Activated CD8-positive, alpha-beta T cell treated with anti-CD3 and anti-CD28 coated beads for 36 hours (primary cell): ENCODE measurements at places on chromosomes 6 and 20.
A peak's percentile ranks its signal among the peaks of the same experiment; 100 is the strongest.

DNA sequence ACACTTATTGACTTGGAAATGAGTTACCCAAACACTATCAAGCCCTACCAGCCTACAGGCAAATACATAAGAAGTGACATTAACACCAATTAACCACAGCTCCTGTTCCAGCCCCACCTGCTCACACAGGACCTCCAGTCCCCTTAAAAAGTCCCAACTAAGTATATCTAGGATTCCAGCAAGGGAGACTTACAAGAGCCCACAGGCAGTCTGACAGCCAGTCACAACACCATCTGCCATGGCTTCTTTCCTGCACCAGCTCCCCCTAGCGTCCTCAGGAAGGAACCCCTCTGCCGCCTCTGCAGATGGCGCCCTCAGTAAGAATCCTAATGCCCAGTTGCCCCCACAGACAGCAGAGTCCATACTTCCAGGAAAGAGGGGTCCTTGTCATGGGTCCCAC, 122.1 kb downstream of the HIVEP2 start:
- DNase-seq, result peak; percentile 50

GRCh38 chr6:156031516-156031915, 575.9 kb upstream of the NOX3 start:
- DNase-seq, result no peak

- no peak for DNase-seq
Measured at GRCh38 chr6:79225717-79226599, 8.5 kb downstream of the HMGN3 start.

DNA sequence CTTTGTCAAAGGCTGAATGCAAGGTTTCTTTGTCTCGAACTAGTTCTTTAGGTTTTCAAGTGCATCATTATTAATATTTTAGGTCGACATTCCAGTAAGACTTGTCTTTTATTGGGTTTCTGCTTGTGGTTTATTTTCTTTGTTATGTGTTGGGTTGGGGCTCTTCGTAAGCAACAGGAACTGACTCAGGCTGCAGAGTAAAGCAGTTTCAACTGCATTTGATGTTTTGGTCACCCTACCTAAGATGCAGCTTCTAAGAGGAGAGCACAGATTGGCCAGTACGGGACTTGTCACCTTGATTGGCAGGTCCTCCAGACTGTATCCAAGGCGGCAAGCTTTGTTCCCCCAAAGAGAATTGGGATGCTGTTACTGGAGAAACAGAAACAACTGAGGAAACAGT, 149.5 kb upstream of the SULF2 start:
- DNase-seq, result no peak

DNA sequence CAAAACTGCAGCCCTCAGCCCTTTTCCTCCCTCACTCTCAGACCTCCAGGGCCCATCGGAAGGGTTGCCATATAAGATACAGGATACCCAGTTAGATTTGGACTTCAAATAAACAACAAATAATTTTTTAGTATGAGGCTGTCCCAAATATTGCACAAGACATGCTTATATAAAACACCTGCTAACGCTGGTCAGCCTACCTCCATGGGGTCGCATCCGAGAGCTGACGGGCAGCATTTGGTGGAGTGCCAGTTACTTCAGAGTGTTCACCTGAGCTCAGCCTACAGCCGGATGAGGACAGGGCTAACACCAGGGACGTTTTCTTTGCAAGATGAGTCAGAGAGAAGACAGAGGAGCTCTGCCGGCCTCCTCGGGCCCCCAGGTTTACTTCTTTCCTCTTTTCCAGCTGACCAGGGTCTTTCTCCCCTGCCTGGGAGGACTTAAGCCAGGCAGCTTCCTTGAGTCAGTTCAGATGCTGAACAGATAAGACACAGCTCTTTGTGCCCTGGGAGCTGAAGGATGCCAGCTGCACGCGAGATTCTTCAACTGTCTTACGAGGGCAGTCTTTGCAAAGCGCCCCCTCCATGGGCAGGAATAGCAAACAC, 141.2 kb upstream of the KCNG1 start:
- DNase-seq, result no peak

GRCh38 chr6:36065916-36066315, 38.3 kb downstream of the MAPK14 start:
- DNase-seq, result no peak
